ENCODE measurements at places on chromosomes 6 and 20.

DNA sequence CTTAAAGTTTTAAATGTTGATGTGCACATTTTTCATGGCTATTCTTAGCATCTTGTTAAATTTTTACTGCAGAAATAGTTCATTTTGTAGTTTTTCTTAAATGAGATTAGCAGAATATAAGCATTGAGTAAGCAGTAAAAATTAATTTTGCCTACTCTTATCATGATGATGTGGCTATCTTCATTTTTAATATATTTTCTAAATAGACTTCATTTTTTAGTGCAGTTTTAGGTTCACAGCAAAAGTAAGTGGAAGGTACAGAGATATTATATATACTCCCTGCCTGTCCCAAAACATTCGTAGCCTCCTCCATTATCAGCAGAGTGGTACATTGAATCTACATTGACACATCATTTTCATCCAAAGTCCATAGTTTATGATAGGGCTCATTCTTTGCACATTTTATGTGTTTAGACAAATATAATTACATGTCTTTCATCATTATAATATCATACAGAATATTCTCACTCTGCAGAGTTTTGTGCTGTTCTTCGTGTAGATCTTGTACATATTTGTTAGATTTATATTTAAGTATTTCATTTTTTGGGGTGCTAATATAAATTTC, 13.7 kb downstream of the STXBP5 start:
- DNase-seq: no peak

GRCh38 chr20:53829255-53829723, 235.7 kb upstream of the ZNF217 start:
- no peak for DNase-seq

GRCh38 chr6:9983168-9983567, 431.7 kb downstream of the TFAP2A start:
- DNase-seq: no peak

DNA sequence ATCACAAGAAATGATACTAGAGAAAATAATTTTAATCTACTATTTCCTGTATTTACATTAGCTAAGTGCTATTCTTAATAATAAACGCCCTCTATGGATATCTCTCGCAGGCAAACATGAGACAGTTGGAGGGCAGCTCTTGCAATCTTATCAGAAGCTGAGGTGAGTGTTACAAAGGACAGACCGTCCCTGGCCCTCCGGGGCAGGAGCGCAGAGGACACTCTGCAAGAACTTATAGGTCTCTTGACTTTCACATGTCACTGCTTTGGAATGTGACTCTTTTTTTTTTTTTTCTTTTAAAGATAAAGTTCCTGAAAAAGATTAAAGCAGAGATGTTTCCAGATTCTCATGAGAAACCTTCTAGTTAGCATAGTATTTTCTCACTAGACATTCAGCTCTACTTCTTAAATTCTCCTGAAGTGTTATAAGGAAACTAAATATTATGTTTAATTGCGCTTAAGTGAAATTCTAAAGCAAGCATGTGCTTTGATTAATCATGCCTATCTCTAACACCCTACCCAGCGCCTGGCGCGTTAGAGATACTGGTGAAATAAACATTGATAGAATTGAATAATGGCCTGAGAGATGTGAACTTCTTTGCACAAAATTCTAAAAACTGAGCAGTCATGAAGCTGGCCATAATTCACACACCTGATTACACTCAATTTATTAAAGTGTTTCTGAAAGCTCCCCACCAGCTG, 57.4 kb downstream of the SYTL3 start:
- no peak for DNase-seq

DNA sequence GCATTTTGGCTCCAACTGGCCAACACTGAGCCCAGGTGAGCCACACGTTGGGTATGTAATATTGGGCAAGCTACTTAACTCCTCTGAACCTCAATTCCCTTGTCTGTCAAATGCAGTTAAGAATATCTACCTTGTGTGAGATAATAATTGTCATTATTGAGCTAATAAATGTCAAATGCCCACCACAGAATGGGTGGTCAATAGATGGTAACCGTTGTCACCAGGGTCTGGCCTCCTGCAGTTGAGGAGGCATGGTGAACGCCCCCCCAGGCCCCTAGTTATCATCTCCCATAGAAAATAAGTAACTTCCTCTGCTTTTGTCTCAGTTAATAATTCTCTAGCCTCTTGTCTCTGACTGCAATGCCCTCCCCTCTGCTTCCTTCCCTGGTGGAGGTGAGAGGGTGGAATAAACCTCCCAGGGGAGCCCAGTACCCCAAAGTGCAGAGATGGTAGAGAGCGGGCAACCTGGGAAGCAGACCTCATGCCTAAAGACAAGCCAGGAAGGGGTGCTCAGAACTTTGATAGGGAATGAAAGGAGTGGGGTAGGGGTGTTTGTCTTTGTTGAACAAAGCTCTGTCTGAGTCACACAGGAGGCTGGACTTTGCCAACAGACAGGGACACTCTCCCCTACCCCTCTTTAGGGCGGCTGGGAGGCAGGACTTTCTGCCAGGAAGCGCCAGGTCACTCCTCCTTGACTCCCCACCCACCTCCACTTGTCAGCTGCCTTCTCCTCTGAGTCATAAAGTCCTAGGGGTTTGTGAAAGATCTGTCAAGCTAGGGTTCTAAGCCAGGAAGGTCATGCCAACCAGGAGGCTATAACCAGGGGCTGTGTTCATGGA, 1.3 kb upstream of the UNC5CL start:
- no peak for DNase-seq

GRCh38 chr6:155694419-155694790, 238.8 kb upstream of the NOX3 start:
- no peak for DNase-seq

DNA sequence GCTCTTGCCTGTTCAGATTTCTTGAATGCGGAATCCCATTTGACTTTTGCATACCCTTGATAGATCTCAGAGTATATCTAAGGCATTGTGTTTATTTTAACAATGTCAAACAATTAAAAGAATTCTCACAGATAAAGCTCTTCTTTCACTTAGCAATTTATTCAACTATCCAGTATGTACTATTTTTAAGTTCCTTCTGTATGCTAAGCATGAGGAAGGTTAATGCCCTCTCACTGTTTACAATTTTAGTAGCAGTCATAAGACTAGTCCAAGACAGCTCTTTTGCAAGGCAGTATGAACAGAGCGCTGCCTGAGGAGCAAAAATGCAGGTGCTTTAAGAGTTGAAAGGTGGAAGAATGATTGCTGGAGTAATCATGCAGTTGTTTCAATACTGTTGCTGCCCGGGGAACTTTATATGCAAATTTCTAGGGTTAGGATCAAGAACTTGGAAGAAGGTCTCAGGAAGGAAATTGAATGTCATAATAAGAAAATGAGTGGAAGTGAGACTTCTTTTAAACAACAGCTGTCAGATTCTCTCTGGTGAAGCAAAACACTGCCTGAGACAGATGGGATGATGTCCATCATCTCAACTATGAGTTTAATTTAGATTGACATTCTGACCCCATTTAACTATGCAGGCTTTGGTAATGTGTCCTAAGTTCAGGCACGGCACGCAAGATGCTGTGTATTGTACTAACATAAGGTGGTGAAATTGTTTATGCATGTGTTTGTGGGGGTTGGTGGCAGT, 1303.5 kb upstream of the CITED2 start:
- DNase-seq: no peak

- no peak for DNase-seq
Measured at GRCh38 chr6:116389357-116389756, 18.6 kb downstream of the DSE start.

DNA sequence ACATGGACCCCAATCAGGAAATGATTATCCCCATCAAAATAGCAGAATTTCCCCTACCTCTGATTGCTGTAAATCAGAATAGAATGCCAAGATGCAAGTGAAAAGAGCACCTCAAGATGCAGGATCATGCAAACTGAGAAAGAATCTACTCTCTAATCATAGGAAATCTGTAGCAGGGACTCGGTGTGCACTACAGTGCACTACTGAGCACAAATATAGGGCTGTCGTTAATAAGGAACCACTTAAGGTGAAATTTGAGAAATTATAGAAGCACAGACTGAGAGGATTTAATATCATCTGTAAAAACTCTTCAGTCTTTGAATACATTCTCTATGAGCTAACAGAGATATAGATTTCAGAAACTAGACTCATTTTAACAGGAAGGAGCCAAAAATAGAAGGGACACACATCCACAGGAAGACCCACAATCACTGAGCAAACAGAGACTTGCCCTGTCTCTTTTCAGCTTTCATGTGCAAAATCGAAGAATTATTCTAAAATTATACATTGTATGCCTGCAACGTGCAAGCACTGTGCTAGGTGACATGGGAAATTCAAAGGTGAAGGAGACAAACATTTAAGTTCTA, 278.3 kb downstream of the HIVEP2 start:
- DNase-seq: no peak

- no peak for DNase-seq
Measured at GRCh38 chr6:134230940-134231339, 87.0 kb downstream of the SGK1 start.

DNA sequence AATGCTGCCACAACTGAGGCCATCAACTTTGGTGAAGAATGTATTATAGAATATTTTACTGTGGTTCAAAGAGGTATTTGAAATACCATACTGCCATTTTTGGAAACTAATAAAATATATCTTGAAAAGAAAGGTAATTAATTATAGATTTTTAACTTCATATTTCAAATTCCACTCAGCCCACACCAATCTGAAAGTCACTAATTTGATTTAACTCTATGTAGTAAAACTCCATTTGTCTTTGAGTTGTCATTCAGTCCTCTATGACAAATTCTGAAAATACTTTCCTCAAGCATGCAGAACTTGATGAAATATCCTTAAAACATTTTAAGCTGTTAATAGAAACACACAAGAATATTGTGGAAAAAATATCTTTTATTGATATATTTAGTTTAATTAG, 1196.7 kb upstream of the CITED2 start:
- DNase-seq: no peak

GRCh38 chr6:53458105-53458866, 86.6 kb downstream of the GCLC start:
- DNase-seq: no peak

GRCh38 chr6:137926985-137927384, 59.9 kb downstream of the TNFAIP3 start:
- DNase-seq: no peak

DNA sequence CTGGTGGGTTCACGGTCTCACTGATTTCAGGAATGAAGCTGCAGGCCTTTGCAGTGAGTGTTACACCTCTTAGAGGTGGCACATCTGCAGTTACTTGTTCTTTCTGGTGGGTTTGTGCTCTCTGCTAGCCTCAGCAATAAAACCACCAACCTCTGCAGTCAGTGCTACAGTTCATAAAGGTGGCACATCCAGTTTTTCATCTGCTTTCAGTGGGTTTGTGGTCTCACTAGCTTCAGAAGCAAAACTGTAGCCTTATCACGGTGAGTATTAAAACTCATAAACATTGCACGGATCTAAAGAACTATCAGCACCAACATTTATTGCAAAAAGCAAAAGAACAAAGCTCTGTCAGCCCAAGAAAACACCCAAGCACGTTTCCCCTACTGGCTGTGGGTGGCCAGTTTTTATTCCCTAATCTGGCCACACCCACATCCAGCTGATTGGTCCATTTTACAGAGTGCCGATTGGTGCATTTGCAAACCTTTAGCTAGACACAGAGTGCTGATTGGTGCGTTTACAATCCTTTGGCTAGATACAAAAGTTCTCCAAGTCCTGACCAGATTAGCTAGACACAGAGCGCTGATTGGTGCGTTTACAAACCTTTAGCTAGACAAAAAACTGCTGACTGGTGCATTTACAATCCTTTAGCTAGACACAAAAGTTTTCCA, 3.4 kb upstream of the TMEM14C start:
- DNase-seq: no peak

- DNase-seq: peak; percentile 94
Measured at GRCh38 chr20:31879143-31879987, 8.9 kb downstream of the TTLL9 start.

DNA sequence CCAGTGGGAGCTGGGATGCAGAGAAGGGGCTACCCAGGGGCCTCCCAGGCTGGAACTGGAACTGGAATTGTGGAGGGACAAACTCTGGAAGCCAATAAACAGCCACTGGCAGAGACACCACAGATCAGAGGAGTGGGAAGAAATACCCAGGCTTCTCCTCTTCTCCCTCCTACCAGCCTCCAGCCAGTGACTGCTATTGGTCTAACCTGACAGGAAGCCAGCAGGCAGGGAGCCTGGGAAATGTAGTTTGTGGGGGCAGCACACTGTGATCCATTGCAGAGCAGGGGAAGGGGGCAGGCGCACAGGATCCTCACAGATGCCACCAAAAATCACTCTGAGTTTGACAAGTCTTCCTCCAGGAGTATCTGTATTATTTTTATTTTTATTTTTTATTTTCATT, 12.1 kb upstream of the MLN start:
- peak; percentile 33 for DNase-seq

GRCh38 chr6:118218156-118218555, 311.1 kb downstream of the SLC35F1 start:
- no peak for DNase-seq

DNA sequence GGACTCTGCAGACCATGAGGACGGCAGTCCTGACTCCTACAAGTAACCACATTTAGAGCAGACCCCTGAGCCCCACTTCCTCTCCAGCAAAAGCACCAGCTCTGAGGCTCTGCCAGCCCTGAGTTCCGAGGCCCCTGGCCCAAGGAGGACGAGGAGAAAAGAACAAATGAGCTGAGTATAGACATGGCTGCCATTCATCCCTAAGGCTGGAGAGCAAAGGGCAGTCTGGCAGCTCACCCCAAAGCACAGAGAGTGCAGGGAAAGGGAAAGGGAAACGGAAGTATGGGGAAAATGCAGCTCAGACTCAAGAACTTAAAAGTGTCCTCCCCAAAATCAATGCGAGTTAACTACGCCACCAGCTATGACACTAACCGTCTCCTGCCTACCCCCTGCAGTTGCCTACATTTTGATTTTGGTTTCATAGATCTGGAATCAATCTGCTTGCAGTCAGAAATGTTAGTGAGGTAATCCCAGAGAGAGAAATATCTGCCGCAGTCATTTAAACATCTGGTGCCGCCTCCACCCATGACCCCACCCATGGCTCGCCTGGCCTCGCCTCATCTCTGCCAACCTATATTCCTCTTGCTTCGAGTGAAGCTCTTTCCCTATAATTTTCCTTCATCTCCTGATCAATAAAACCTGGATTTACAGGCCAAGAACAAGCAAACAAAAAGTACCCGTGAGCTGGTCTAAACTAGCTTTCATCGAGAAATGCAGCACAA, 49.6 kb upstream of the AFDN start:
- no peak for DNase-seq

DNA sequence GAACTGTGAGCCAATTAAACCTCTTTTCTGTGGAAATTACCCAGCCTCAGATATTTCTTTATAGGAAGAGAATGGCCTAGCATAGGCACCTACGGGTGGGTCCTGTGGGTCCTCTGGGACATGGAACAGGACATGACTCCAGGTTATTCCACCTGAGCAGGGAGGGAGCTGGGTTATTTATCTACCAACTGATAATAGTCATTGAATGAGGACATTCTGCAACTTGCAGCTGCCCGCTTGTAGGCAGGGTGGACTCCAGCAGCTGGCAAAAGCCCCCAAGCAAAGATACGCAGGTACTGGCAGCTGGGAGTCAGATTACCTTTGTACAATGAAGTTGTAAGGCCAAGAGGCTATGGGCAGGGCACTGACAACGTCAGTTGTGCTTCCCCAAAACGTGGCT, 1.4 kb upstream of the BANF2 start:
- no peak for DNase-seq

Data from NCI-H2081 (cell line).